NB4 (cell line): ENCODE measurements at places on chromosomes 6 and 20.

DNA sequence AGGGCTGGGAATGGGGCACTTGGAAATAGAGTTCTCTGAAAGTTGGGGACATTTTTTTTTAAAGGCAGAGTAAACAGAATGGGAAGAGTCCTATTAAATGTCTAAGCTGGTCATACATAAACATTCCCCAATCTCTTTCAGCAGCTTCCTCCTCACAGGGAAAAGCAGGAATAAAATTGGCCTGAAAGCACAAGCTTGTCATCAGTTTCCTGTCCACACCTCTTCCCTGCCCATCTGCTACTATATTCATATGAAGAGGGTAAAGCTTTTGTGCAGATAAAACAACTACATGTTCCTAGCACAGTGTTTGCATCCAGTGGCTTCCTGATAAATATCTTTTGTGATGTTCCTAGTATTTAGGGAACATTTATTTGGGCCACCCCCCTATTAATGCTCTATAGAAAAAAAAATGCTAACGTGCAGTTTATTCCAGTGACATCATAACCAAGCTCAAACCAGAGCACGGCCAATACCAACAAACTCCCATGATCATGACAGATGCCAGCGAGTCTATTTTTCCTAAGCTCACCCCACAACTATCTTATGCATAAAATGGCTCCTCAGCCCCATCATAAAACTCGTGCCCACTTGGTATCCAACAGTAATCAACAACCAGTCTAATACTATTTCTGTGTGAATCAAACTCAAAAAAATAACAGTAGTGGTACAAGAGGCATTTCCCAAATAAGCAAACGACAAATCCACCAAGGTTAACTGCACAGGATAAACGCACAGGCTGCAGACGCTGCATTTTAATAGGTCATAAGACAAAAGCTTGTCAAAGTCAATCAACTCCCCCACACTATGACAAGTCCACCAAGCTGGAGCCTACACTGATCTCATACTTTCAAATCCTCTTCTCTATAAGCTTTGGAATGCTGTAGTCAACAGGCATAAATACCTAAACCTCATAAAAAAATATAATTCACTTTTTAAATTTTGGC is 95.3 kb downstream of the EPB41L2 start:
- DNase-seq, result no peak

DNA sequence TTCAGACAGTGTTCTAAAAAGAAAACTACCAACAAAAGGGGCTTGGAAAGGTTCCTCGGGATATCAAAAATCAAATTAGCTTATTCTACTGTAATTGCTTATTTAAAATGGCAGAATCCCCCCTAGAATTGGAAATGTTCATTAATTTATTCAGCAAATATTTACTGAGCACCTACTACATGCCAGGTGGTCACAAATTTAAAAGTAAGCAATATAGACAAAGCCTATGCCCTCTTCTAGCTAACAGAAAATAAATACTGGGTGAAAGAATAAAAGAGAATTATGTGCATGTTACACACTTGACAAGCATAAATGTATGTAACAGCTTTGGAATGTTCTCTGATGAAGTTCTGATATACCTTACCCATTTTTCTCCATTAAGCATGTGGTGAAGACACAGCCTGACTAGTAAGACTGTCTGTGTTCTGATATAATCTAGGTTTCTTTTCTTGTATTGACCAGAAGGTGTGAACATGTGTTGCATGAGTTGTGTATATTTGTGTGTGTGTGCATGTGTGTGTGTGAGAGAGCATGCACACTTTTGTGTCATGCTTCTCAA is 606.7 kb upstream of the CITED2 start:
- DNase-seq, result no peak

DNA sequence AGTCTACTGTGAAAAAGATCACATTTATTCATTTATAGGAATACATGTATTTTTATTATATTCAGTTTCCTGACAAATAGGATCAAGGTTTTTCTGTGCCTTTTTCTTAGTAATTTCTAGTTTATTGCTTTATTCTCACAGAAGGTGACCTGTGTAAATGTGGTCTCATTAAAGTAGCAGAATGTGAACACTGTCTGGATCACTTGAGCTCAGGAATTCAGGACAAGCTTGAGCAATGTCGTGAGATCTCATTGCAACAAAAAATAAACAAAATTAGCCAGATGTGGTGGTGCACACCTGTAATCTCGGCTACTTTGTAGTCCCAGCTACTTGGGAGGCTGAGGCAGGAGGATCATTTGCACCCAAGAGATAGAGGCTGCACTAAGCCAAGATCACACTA is 516.7 kb downstream of the CDKAL1 start:
- DNase-seq, result no peak

DNA sequence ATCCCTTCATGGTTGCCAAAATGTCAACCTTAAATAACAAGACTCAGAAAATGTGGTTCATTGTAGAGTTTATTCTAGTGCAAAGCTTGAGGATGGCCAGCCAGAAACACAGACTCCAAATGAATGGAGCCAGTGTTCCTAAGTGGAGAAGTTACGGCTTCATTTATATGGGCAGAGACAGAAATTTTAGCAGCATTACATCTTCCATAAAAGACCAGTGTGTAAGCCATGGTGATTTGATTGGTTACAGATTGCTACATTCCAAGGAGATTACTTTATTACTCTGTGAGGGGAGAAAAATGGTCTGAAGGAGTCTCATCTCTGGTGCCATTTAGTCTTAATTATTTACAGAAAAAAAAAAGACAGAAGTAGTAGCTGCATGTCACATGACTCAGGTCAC is 97.8 kb downstream of the OTOR start:
- DNase-seq, result no peak

GRCh38 chr6:68633972-68634725 is 933 bp upstream of the ADGRB3 start:
- DNase-seq, result no peak

GRCh38 chr20:33773412-33774089 is 37.6 kb upstream of the CHMP4B start:
- no peak for DNase-seq

- DNase-seq, result no peak
Observed at GRCh38 chr6:27562027-27562410, 89.1 kb upstream of the ZNF184 start.

DNA sequence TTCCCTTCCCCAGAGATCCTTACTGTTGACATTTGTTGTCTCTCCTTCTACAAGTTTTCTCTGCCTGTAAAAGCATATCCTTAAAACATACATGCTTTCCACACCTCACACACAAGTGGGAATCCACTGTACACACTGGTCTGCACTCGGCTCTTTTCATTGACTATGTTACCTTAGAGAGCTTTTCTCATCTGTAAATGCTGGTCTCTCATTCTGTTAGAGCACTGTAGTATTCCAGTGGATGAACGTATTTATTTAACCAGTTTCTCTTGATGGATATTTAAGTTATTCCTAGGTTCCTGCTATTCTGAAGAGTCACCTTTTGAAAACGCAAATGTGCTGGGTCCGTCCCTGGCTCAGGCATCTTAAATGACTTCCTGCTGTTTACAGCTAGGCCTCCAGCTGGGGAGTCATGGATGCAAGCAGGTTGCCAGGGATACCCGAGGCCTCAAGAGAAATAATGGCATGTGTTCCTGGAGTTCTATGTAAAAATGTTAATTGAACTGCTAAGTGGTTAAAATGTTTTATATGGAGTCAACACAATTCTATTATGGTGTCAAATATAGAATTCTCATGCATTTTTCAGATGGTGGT is 61.1 kb upstream of the TGM3 start:
- no peak for DNase-seq

DNA sequence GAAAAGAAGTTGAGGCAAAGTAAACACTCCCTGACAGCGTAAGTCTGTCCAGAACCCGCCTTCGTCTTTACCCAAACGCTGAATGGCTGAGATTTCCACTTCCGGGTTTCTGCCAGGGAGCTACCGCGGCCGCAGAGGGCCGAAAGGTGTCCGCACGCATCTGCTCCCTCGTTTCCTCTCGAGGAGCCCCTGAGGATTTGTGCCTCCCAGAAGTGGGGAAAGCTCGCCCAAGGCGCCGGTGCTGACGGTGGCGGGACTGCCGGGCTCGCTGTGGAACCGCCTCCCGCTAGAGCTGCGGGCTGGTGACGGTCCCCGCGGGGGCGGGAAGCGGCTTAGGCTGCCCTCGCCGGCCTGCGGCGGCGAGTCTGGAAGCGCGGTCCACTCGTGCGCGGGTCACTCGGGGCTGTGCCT is 1760.2 kb upstream of the DEFB115 start:
- DNase-seq, result no peak

- DNase-seq, result no peak
Observed at GRCh38 chr6:150310539-150310938, 58.3 kb upstream of the IYD start.

- DNase-seq, result no peak
Observed at GRCh38 chr6:21294144-21294543, 299.4 kb upstream of the SOX4 start.

DNA sequence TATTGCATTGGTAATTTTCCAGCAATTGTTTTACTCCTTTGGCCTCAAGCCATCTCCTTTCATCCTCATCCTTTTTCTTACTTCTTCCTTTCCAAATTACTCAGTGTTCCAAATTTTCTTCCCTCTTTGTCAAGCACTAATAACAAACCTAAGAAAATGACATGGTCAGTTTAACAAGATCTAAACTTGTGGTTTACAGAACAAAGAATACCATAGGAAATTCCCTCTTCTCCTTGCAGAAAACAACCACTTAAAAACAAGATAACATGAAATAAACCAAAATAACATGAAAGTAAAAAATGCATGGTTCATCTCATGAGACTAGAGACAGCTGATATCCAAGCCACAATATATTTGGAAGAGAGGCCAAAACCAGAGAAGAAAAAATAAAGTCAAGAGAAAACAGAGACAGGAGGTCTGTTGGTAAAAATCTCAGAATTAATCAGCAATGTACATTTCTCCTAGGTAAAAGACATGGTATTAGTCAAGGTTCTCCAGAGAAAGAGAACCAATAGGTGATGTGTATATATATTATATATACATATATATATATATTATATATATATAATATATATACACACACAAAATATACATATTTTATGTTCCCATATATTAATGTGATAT is 51.0 kb upstream of the SENP6 start:
- no peak for DNase-seq

- no peak for DNase-seq
Observed at GRCh38 chr20:37295595-37295994, 6.1 kb downstream of the MANBAL start.

- no peak for DNase-seq
Observed at GRCh38 chr20:16385891-16386290, 187.4 kb downstream of the KIF16B start.

DNA sequence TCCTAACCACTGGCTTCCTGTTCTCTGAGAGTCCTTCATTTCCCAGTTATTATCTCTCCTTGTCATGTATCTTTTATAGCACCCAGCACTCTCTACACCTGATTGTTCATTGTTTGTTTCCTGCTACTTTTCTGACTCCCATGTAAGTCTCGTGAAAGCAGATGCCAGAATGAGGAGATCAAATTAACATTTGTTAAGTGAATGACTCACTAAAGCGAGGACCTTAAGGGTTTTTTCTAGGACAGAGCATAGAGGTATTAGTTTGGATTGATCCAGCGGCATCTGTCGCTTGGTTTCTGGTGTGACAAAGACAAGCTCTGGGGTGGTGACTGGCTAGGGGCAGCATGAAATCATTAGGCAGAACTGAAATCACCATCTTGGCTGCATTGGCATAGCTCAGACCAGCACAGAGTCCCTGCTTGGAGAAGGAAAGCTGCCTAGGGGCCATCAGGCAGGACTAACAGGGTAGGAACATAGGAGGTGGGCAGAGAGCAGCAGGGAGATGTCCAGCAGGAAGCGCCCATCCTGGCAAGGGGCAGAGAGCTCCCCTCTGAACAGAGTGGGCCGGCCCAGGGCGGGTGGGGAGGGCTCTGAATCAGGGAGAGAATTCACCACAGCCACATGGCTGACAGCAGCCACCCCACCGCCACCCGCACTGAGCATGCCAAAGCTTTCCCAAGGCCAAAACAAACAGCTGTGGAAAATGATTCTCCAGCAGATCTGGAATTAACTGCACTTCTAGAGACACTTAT is 97.1 kb upstream of the CEP85L start:
- DNase-seq, result peak; percentile 14

DNA sequence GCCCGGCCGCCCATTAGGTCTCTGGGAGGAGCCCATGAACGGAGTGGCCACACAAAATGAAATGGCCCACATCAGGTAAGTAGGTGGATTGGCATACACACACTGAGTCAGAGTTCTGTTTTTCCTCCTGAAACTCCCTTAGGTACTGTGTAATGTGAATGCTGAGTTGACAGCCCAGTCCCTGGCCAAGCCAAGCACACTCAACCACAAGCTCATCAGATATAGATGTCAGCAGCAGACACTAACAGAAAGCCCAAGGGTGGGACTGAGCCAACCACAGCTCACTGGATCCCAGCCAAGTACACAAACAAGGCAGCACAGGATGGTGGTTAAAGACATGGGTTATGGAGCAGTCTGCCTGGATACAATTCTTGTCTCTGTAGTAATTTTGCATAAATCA is 403.4 kb downstream of the GJA1 start:
- peak; percentile 29 for DNase-seq

GRCh38 chr6:159307246-159307790 is 138.1 kb downstream of the FNDC1 start:
- DNase-seq, result no peak

GRCh38 chr6:111423055-111423633 is 59.9 kb downstream of the REV3L start:
- peak; percentile 18 for DNase-seq

- no peak for DNase-seq
Observed at GRCh38 chr6:43077981-43078511, 1.9 kb downstream of the PTK7 start.

DNA sequence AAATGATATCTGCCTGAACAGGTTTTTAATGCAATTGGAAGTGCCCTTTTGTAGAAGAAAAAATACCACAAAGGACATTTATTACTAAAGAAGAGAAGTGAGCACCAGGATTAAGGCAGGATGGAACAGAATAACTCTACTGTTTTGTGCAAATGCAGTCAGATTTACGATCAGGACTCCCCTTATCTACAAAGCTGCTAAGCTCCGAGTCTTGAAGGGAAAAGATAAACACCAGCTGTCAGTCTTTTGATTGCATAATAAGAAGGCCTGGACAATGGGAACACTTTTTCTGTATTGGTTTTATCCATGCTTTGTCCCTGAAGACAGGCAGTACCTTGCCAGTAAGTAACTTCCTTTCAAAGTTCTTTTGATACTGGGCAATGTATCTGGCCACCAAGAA is 797.9 kb upstream of the SLC35B3 start:
- no peak for DNase-seq

DNA sequence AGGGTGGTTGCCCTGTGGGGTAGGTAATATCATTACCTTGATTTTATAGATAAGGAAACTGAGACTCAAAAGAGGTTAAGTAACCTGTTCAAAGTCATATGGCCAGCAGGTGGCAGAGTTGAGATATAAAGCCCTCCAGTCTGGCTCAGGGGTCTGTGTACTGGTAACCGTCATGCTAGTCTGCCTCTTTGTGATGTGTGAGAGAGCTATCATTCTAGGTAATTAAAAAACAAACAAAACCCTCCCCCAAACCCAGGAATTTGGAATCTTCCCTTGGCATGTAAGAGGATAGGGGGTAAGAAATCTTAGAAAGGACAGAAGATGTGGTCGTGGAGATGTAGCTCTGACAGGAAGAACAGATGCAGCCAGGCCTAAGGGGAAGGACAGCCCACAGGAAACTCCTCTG is 206.0 kb downstream of the CDC5L start:
- DNase-seq, result peak; percentile 81
